ENCODE measurements at places on chromosomes 7 and 10.

- no peak for DNase-seq
These were observed 78.4 kb upstream of the UNC5B start for GRCh38 chr10:71133710-71134686.

GRCh38 chr7:75038508-75038907 is 35.1 kb downstream of the RCC1L start:
- DNase-seq, result no peak

GRCh38 chr7:81600608-81601007 is 169.2 kb downstream of the HGF start:
- DNase-seq, result no peak

- DNase-seq, result no peak
These were observed 42.6 kb downstream of the KIAA1217 start for GRCh38 chr10:24251547-24251946.

DNA sequence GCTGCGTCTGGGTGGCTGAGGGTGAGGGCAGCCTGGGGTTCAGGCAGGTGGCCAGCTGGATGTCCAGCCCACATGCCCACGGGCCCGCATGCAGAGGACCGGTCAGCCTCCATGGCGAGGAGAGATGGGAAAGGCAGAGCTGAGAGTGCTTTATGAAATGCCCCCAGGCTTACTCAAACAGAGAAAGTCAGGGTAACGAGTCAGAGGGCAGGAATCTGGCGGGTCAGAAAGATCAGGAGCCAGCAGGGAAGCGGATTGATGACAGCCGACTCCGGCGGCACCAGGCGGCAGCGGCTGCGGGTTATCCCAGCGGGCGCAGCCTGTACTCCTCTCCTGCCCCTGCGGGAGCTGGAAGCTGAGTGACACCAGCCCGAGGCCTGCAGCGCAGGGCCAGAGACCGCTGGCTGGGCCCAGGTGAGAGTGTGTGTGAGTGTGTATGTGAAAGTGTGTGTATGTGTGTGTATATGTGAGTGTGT is 13.4 kb downstream of the SLC13A4 start:
- DNase-seq, result no peak

GRCh38 chr7:79622781-79623180 is 169.3 kb upstream of the MAGI2 start:
- DNase-seq, result no peak

DNA sequence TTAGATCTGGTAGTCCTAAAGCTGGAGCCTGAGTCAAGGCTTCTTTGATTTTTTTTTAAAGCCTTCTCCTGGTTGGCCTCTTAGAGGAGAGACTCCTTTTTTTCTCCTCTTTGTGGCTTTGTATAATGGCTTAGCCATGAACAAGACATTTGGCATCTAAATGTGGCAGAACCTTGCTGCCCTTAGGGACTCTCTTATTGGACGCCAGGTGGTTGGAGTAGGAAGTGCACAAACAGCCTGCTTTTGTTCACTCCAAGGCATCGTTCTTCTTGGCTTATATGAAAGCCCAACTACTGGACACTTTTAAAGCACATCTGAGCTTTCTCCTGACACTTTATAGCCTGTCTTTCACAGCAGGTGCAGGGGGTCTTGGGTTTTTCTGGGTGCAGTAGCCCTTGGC is 25.0 kb downstream of the ZPBP start:
- DNase-seq, result no peak

- no peak for DNase-seq
These were observed 167.9 kb downstream of the DIP2C start for GRCh38 chr10:521261-522250.

DNA sequence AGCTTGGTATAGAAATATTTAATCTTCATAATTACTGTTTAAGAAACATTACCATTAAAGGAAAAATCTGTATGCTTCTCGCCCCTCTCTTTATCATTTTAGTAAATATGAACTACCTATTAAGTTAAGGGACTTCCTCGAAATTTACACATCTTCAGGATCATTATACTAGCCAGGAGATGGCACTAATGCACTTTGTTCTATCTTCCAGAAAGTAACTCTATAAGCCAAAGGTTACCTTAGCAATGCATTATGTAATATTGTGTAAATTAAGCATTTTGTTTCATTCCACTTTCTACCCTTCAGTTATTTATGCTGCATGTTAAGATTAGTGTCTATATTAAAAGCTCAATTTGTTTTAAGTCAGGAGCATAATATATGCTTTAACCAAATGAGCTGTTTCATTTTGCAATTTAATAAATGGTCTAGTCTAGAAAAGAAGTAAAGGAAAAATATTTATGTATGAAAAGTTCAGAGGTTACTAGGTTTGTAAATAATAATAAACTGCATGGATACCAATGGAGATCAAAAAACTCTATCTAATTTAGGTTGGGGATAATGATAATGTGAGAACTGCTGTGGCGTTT is 128.5 kb downstream of the ANKRD7 start:
- DNase-seq, result no peak

GRCh38 chr7:154566877-154567276 is 436.0 kb downstream of the PAXIP1 start:
- DNase-seq, result no peak

DNA sequence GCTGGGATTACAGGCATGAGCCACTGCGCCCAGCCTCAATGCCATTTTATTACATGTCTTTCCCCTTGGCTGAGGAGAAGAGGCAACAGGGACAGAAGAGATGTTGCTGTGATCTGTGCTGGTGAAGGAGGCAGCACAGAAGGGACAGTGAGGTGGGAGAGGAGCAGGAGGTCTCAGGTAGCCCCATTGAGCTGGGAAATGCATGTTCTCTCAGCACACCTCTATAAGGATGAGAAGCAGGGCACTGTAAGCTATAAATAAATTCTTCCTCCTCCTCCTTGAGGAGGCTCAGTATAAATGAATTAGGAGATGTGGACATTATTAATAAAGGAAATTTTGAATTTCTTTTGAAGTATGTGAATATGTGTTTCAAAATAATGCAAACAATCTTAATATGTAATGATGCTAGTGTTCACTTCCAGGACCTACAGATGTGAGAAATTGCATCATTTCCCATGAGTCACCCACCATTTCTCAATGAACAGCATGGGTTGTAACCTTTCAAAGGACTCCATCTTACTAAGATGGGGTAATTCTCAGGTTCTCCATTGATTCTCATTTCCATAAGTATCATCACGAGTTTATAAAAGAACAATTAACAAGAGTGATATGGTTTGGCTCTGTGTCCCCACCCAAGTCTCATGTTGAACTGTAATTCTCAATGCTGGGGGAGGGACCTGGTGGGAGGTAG is 88.9 kb upstream of the ODAD2 start:
- no peak for DNase-seq

GRCh38 chr7:157559596-157560257 is 222.9 kb downstream of the DNAJB6 start:
- no peak for DNase-seq

DNA sequence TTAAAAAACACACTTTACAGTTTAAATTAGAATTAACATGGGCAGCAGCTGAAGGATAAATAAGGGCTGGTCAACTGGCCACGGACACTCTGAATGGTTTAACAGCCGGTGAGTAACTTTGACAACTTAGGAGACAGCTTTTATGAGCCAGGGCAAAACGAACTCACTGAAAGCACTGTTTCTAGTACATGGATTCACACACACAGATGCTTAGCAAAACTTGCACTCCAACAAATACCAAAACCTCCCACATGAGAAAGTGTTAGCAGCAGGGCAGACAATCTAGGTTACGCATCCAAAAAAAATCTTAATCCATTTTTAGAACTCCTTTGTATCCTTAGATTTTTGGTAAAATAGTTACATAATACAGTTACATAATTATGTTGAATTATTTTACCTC is 486.4 kb downstream of the PHTF2 start:
- no peak for DNase-seq

- DNase-seq, result no peak
These were observed 60.2 kb downstream of the ZNF277 start for GRCh38 chr7:112266595-112267270.

- no peak for DNase-seq
These were observed 1.9 kb upstream of the OTUD1 start for GRCh38 chr10:23436983-23437382.

DNA sequence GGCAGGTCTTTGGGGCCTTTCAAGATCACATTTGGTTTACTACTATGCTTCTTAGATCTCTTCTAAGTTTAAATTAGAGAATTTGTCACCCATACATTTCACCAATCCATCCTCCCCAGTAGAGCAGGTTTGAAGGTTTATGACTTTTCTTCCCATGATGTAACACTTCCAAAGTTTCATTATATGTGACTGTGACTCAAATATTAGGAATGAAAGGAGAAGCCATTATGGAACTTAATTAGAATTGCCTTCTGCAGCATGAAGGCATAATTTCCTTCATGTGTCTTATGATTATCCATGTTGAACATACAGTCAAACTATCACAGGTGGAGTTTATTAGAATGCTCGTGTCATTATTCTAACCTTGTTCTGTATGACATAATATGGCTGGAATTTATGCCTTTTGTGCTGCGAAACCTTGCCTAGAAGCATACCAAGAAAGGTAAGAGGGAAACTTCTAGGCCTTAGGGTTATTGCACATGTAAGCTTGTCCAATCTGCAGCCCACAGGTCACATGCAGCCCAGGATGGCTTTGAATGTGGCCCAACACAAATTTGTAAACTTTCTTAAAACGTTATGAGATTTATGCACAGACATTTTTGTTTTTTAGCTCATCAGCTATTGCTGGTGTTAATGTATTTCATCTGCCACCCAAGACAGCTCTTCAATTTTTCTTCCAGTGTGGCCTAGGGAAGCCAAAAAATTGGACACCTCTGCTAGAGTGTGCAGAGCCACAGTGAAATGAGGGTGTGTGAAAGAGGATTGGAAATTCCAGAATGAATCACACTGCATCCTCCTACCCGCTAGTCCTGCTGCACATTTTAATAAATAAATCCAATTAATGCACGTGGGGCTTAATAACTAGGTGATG is 133.6 kb downstream of the TMEM26 start:
- no peak for DNase-seq

DNA sequence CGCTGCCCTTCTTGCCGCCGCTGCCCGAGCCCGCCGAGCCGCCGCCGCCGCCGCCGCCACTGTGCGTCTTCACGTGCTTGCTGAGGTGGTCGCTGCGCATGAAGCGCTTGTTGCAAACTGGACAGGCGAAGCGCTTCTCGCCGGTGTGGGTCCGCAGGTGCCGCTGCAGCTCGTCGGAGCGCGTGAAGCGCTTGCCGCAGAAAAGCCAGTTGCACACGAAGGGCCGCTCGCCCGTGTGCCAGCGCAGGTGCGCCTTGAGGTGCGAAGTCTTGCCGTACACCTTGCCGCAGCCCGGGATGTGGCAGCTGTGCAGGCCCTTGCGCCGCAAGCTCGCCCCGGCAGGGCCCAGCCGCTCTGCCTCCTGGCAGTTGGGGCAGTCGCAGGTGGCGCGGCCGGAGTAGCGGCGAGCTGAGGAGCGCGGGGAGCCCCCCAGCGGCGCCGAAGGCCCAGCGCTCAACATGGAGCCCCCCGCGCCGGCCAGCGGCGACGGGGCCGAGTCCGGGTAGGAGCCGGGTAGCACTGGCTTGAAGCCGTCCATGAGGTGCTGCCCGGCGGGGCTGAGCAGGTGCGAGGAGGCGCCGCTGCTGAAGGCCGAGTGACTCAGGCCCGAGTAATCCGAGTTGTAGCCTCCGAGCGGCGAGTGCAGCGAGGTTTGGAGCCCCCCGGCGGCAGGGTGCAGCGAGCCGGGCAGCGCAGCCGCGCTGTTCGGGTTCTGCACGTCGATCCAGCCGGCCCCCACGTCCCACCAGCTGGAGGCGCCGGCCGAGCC is 2.1 kb downstream of the SP8 start:
- no peak for DNase-seq

- peak; percentile 69 for DNase-seq
These were observed 49.6 kb upstream of the SMNDC1 start for GRCh38 chr10:110354322-110354766.

- DNase-seq, result no peak
These were observed 8.2 kb upstream of the CFAP69 start for GRCh38 chr7:90236721-90237289.

DNA sequence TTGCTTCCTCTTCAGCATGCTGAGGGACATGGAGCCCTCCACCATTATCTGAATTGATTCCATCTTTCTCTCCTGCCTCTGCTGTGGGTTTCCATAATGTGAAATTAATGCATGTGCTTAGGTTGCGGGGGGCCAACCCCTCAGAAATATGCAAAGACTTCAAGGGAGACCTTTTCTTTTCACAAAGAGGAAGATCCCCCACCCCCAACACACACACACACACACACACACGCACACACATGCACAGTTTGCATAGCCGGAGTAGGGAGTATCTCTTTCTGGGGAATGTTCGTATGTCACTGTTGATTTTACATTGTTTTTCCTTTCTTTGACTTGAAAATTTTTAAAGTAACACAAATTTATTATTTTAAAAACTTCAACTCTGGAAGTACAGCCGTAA is 193.5 kb downstream of the MGMT start:
- DNase-seq, result no peak

DNA sequence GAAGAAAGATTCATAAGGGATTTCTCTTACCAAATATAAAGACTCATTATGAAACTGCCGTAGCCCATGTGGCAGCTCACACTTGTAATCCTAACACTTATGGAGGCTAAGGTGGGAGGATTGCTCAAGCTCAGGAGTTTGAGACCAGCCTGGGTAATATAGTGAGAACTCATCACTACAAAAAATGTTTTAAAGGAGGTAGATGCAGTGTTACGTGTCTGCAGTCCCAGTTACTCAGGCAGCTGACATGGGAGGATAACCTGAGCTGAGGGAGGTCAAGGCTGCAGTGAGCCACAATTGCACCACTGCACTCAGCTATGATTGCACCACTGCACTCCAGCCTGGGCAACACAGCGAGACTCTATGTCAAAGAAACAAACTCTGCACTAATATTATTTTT is 18.1 kb upstream of the DNA2 start:
- no peak for DNase-seq

DNA sequence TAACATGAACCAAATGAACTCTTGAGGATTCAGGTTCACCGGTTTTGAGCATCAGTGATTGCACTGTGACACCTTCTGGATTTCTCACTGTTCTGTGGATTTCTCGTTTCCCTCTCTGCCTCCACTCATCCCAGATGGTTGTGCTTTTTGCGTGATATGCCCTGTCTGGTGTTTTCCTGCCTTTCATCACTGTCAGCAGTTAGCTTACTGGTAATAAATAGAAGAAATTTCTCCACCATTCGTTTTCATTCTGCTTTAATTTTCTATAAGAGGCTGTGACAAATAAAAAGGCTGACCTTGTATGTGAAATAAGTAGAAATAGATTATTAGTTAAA is 16.2 kb downstream of the BPGM start:
- no peak for DNase-seq

GRCh38 chr10:110209926-110210673 is 2.7 kb downstream of the MXI1 start:
- DNase-seq, result no peak

- DNase-seq, result no peak
These were observed 798.3 kb downstream of the NXPH1 start for GRCh38 chr7:9231630-9232121.

- DNase-seq, result no peak
These were observed 1292.0 kb downstream of the XPNPEP1 start for GRCh38 chr10:108631332-108631731.

GRCh38 chr7:82616059-82616728 is 172.6 kb upstream of the CACNA2D1 start:
- no peak for DNase-seq

Data from stimulated activated CD8-positive, alpha-beta memory T cell treated with anti-CD3 and anti-CD28 coated beads, Interleukin-7, amount 100 ng/mL, for 1 hour (primary cell).